ENCODE measurements at places on chromosomes 1 and 21. TPM values are rescaled to one million over a fixed set of nuclear protein-coding genes. Genes with fewer than 3 reads are reported as not detected.

DNA sequence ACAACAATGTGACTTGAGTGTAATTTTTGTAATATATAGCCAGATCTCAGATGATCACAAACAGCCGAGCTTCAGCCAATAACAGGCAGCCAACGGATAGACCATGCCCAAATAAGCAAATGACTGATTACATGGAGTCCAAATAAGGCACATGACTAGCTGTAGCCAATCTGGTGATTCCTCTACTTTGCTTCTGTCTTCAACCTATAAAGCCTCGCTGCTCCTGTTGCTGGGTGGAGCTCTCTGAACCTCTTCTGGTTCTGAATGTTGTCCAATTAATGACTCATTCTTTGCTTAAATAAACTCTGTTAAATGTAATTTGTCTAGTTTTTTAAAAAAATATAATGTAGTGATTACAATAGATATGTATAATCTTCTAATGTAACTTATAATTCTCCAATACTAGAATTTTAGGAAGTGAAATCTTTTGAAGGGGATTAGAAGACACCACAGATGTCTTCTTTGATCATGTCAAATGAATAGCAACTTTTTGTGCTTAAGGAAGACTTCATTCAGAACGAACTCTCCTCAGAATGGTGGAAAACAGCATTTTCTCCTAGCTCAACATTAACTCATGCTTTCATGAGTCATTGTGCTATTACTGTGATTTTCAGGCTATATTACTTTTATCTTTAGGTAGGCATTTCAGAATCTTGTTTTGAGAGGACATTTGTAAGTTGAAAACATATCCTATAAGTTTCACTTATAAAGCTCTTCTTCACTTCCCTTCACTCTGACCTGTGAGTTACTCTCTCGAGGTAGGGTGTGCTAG lies 857.8 kb upstream of the B3GALT2 start:
- H3K27ac ChIP-seq: no peak overlapping the region
- H3K4me1 ChIP-seq: no peaks in the 10 kb centered on the region
- H3K36me3 ChIP-seq: no peaks in the 10 kb centered on the region
- no peaks in the 10 kb centered on the region for H3K27me3 ChIP-seq
- no peak overlapping the region for H3K4me3 ChIP-seq

DNA sequence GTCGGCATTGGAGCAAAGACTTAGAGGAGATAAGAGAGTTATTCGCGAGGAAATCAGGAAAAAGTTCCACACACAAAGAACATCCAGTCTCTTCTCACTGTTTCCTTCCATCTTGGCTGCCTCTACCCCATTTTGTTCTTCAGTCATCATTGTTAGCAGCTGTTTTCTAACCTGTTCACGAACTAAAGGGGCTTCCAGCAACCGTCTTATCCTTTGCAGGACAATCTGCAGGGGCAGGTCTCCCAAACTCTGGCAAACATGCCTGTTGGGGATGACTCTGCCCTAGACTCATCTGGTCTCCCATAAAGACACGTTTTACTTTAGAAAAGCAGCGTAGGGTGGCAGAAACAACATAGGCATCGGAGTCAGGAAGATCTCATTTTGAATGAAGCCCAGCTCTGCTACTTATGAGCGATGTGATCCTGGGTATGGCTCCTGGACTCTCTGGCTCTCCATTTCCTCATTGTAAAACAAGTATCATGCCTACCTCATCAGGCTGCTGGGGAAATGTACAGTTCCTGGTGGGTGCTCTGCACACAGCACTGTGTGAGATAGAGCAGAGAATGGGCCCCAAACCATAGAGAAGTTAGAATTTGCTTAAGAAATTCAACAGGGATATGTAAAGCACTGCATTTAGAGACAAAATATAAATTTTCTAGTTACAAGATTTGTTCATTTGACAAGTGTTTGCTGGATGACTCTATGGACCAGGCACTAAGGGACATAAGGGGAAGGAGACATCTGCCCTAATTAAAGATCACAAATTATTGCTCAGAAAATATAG lies 59.7 kb downstream of the MEF2D start:
- no peaks in the 10 kb centered on the region for H3K36me3 ChIP-seq
- no peak overlapping the region for H3K27ac ChIP-seq
- peaks cover 7% of the 10 kb centered on the region for H3K4me1 ChIP-seq
- no peak overlapping the region for H3K4me3 ChIP-seq

The KCNH1 gene
- total RNA-seq: 1.2 TPM

DNA sequence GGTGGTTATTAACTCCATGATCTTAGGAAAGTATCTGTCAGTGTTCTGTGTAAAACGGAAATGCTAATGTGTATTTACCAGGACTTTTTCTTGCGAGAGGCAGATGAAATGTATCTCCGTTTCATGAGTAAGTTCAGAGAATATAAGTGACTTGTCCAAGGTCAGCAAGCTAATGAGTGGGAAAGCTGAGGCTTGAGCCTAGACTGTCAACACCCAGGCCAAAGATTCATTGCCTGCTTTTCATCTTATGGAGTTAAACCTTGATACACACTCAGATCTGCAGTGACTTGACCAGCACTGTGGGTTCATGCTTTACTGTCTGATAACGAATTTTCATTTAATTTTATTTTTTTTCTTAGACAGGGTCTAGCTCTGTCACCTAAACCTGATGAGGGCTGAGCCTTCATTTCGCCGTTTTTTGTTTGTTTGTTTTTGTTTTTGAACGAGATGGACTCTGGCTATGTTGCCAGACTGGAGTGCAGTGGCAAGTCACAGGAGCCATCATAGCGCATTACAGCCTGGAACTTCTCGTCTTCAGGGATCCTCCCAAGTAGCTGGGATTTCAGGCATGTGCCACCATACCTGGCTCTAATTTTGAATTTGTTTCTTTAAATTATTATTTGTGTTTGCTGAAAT lies 918 bp upstream of the JTB start:
- H3K36me3 ChIP-seq: no peaks in the 10 kb centered on the region
- no peak for DNase-seq
- no peaks in the 10 kb centered on the region for H3K27me3 ChIP-seq
- H3K4me1 ChIP-seq: no peaks in the 10 kb centered on the region
- H3K4me3 ChIP-seq: peak overlapping the region; percentile 96
- H3K27ac ChIP-seq: peak overlapping the region; percentile 96

- no peaks in the 10 kb centered on the region for H3K36me3 ChIP-seq
- no peaks in the 10 kb centered on the region for H3K27me3 ChIP-seq
- no peak overlapping the region for H3K27ac ChIP-seq
- H3K4me1 ChIP-seq: no peaks in the 10 kb centered on the region
Observed at GRCh38 chr1:42784547-42784945, 245 bp upstream of the TMEM269 start.

- no peak for DNase-seq
- no peaks in the 10 kb centered on the region for H3K27me3 ChIP-seq
- no peak overlapping the region for H3K27ac ChIP-seq
- H3K36me3 ChIP-seq: no peaks in the 10 kb centered on the region
Observed at GRCh38 chr1:67664048-67664447, 21.0 kb upstream of the GADD45A start.

DNA sequence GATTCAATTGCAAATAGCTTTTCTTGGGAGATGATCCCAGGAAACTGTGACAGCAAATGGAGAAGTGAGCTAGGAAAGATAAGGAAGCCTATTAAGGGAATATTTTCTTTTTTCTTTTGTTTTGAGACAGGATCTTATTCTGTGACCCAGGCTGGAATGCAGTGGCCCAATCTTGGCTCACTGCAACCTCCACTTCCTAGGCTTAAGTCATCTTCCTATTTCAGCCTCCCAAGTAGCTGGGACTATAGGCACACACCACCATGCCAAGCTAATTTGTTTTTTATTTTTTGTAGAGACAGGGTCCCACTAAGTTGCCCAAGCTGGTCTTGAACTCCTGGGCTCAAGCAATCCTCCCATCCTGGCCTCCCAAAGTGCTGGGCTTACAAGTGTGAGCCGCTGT lies 433.7 kb downstream of the RPS6KC1 start:
- H3K4me3 ChIP-seq: no peak overlapping the region
- no peaks in the 10 kb centered on the region for H3K36me3 ChIP-seq
- no peaks in the 10 kb centered on the region for H3K27me3 ChIP-seq
- no peak for DNase-seq
- no peak overlapping the region for H3K27ac ChIP-seq
- no peaks in the 10 kb centered on the region for H3K4me1 ChIP-seq

DNA sequence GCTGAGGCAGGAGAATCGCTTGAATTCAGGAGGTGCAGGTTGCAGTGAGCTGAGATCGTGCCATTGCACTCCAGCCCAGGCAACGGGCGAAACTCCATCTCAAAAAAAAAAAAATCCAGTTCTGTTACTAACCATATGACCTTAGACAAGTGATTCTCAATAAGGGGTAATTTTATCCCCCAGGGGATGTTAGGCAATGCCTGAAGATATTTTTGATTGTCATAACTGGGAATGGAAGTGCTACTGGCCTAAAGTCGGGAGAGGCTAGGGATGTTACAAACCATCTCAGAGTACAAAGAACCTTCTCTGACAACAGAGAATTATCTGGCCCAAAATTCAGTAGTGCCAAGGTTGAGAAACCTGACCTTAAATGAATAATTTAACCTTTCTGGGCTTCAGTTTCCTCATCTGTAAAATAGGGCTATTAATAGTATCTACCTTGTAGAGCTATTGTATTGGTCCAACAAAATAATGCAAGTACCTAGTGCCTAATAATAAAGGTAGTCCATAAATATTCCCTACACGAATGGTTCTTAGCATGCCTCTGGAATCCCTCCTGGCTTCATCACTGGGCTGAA lies 5.8 kb upstream of the LMNA start:
- H3K4me1 ChIP-seq: peaks cover 28% of the 10 kb centered on the region
- H3K27me3 ChIP-seq: no peaks in the 10 kb centered on the region
- no peaks in the 10 kb centered on the region for H3K36me3 ChIP-seq
- no peak overlapping the region for H3K4me3 ChIP-seq
- DNase-seq: no peak

DNA sequence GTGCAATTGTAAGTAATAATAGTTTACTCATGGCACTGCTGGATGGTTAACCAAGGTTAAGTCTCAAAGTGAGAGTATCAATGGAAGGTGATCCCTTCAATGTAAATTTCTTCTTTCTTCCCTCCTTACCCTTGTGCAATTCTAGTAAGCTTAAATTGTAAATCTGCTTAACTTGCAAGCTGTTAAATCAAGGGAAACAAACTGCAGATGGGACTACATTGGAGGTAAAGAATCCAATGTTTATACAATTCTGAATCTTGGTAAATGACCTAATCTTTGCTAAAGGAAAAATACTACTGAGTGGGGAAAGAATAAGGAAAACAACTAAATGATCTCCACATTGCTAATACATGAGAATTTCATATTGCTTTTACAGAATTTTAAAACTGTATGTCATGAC lies 6.7 kb upstream of the CD55 start:
- H3K36me3 ChIP-seq: no peaks in the 10 kb centered on the region
- no peak overlapping the region for H3K27ac ChIP-seq
- no peak for DNase-seq
- H3K4me1 ChIP-seq: no peaks in the 10 kb centered on the region
- H3K4me3 ChIP-seq: no peak overlapping the region

- H3K36me3 ChIP-seq: no peaks in the 10 kb centered on the region
- no peaks in the 10 kb centered on the region for H3K4me1 ChIP-seq
- no peak overlapping the region for H3K27ac ChIP-seq
- H3K27me3 ChIP-seq: no peaks in the 10 kb centered on the region
- no peak for DNase-seq
Observed at GRCh38 chr21:17352996-17353655, 159.7 kb upstream of the CXADR start.

DNA sequence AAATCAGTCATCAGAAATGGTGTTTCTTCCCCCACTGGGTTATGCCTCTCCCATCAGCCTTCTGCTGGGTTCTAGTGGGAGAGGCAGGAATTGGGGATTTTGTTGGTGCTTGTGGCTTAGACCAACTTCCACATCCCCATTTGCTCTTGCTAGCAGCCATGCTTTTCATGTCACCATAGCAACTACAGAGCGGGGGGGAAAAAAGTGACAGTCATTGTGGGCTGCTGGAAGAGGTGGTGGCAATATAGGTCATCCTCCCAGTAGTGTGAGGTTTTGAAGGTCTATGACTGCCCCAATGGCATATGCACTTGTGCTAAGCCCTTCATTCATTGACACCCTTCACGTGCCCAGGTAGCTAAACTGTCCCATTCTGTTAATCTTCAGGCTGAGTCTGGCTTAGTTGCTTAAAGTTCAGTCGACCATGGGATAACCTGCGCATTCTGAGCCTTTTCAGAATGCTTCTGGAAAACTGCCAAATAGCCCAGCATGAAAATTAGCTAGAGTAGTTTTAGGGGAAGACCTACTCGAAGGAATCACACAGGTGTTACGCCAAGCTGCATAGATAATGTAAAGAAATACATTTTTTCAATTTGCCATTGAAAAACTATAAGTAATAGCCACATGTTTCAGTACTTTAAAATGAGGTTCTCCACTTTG lies 53.7 kb upstream of the ZNF326 start:
- DNase-seq: no peak
- H3K36me3 ChIP-seq: no peaks in the 10 kb centered on the region
- H3K4me1 ChIP-seq: no peaks in the 10 kb centered on the region
- no peaks in the 10 kb centered on the region for H3K27me3 ChIP-seq
- no peak overlapping the region for H3K27ac ChIP-seq

The FCER1G gene
- 22.4 TPM for total RNA-seq

GRCh38 chr1:89295187-89295586 lies 22.5 kb upstream of the GBP5 start:
- DNase-seq: no peak
- no peaks in the 10 kb centered on the region for H3K27me3 ChIP-seq
- no peak overlapping the region for H3K27ac ChIP-seq
- no peaks in the 10 kb centered on the region for H3K4me1 ChIP-seq
- no peak overlapping the region for H3K4me3 ChIP-seq

- H3K27me3 ChIP-seq: no peaks in the 10 kb centered on the region
- no peak overlapping the region for H3K27ac ChIP-seq
- no peaks in the 10 kb centered on the region for H3K36me3 ChIP-seq
- H3K4me3 ChIP-seq: no peak overlapping the region
- peak; percentile 21 for DNase-seq
Observed at GRCh38 chr21:36584980-36585940, 105.3 kb upstream of the CLDN14 start.

The LRRC71 gene
- total RNA-seq: 3.7 TPM

DNA sequence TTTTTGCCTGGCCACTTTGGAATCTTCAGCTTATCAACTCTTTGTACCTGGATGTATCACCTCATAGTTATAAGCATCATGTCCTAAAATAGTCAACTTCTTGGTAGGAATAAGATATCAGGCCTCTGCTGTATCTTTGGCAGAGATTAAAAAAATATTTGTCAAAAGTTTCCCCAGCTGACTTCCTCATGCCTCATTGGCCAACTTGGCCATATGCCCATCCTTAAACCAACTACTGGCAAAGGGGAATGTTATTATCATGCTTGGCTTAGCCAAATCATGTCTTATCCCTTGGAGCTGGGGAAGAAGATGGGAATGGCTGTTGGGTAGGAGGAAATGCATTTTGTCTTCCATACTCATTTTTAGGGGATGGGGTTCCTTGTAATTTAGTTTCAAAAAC lies 23.4 kb downstream of the NFASC start:
- no peaks in the 10 kb centered on the region for H3K27me3 ChIP-seq
- no peak overlapping the region for H3K4me3 ChIP-seq
- H3K27ac ChIP-seq: no peak overlapping the region
- H3K4me1 ChIP-seq: no peaks in the 10 kb centered on the region

The UBXN10 gene
- total RNA-seq: 1.6 TPM

GRCh38 chr1:26361605-26362122 lies 7.7 kb upstream of the CRYBG2 start:
- no peaks in the 10 kb centered on the region for H3K36me3 ChIP-seq
- no peak overlapping the region for H3K4me3 ChIP-seq
- H3K4me1 ChIP-seq: no peaks in the 10 kb centered on the region
- no peak for DNase-seq
- no peak overlapping the region for H3K27ac ChIP-seq
- H3K27me3 ChIP-seq: peaks cover 15% of the 10 kb centered on the region

The ZNF683 gene
- total RNA-seq: not detected
